Hematopoietic multipotent progenitor cell treated with erythropoietin and hydrocortisone succinate and interleukin-3 and kit ligand, for 15 days (in vitro differentiated cells): ENCODE measurements at places on chromosomes 5 and 9.

DNA sequence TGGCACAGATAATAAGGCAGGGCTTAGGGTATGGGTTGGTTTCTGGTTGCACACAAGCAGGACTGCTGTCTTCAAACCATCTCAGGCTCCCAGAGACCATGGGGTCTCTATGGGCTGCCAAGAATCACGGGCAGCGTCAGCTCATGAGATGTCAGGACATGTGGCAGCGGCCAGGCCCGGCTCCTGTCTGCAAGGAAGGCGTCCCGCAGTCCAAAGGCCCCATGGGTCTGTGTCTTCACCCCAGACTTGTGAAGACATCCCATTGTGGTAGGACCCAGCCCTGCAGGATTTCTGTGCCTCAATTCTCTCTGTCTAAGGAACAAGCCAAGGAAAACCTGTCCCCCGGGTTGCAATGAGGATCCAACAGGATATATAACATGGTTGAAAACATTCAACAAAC, 32.6 kb downstream of the IPPK start:
- no peak for DNase-seq

GRCh38 chr5:38922199-38922598, 76.4 kb downstream of the OSMR start:
- DNase-seq, result peak; percentile 17

GRCh38 chr5:95050708-95051107, 234.2 kb downstream of the MCTP1 start:
- no peak for DNase-seq

- DNase-seq, result no peak
Observed at GRCh38 chr9:100366121-100366520, 13.4 kb upstream of the TEX10 start.

DNA sequence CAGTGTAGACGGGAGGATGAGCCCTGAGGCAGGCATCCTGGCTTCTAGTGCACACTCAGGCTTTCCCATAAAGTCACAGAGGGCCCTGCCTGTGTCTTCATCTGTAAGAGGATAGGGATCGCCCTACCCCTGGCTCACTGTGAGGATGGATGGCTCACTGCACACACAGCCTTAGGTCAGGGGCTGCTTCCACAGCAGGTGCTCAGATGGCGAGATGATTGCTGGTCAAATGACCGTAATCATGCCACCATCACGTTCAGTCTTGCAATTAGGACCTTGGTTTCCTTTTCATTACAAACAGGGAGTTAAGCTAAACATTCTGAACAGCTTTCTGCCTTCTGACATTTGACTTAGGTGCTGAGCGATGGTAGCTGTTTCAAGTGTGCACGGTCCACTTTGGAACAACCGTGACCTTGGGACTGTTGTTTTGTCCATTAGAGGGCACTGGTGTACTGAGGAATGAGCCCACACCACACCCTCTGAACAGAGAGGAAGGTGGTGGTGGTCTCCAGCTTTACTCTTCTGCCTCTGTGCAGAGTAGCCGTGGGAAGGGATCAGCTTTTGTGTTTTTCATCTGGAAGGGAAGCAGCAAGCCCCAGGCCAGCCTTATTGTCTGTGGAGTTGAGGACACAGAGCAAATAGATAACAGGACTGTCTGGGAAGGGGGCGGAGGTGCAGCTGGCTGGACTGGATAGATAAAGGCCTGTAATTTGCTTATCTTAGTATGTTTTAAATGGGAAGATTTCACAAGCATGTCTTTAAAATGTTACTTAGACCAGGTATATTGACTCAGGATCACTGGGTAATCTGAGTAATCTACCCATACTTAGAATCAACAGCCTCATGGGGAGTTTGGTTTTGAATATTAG, 183.1 kb downstream of the TRIO start:
- peak; percentile 44 for DNase-seq

DNA sequence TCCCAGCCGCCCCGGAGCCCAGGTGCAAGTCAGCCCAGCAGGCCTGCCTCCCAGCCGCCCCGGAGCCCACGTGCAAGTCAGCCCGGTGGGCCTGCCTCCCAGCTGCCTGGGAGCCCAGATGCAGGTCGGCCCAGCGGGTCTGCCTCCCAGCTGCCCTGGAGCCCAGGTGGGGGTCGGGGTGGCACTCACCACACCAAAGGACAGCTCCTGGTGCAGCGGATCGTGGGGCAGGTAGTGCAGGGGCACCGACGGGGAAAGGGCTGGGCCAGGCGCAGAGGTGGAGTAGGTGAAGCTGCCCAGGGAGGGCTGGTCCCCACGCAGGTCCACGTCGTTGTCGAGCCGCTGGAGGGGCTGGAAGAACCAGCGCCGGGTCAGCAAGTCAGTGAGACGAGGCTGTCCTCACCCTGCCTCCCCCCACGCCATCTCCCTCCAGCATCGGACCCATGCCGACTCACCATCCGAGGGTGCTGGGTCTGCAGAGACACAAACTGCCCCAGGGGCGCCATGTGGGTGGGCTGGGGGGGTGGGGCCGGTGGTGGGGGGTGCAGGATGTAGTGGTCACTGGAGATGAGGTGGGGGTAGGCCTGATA, 6.7 kb downstream of the RNF44 start:
- no peak for DNase-seq
